Smooth muscle cell of the brain vasculature (primary cell): ENCODE measurements at places on chromosomes 6 and 20.

DNA sequence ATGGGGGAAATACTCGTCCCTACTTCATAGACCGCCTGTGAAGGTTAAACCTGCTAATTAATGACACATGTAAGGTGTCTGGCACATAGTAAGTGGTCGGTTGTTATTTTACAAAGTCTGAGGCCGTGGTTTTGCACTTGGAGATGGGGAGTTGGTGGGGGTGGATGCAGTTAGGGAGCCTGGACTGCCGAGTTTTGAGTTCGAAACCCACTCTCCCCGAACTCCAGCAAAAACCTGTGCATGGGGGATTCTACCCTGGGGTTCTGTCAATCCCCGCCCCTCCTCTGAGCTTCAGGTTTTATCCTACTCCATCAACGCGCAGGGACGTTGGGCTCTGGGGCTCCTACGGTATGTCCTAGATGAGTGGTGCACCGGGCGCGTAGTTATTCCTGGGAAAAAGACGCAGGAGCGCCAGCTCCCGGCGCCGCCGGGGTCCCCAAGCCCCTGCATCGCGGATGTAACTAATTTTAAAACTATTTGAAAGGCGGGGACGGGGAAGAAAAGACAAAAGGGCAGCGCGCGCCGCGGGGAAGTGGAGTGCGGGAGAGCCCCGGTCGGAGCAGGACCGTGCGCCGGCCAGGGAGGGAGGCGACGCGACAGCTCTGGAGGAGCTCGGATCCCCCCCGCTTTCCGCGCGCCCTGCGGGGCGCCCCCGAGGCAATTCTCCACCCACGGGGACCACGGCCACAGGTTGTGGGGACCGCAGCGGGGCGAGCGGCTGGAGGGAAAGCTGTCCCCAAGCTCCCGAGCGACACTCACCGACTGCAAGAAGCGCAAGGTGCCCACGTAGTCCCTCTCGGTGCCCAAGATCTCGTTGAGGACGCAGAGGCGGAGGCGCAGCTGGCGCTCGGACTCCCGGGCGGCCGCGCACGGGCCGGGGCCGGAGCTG is 672 bp downstream of the PREX1 start:
- DNase-seq = no peak

DNA sequence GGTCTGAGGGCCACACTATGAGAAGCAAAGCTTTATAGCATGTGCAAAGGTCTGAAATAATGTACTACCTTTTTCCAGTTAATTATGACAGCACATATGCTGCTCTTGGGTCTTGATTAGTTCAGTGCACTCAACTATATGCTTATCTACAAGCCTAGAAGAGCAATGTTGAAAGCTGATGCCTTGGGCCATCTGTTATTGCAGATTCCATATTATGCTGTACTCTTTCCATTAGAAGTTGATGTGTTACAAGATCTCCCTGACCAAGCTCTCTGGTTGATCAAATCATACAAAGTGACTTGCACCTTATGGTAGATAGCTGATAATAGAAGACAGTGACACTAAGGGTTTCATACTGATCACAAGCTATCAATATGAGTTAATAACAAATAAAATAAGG is 327.3 kb downstream of the FRK start:
- no peak for DNase-seq

DNA sequence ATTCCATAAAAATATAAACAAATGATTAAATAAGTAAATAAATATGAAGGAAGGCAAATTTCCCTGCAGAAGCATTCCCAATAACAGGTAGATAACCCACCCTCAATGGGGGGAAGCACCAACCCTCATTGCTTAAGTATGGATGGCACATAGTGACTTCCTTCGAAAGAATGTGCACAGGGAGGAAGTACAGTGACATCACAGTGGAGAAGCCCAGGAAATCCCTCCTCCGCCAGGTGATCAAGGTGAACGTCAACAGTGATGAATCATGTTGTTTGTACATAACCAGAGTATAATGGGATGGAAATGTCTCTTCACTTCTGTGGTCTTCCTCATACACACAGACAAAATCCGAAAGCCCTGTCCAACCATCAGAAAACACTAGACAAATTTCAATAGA is 267.9 kb downstream of the THBS2 start:
- no peak for DNase-seq

DNA sequence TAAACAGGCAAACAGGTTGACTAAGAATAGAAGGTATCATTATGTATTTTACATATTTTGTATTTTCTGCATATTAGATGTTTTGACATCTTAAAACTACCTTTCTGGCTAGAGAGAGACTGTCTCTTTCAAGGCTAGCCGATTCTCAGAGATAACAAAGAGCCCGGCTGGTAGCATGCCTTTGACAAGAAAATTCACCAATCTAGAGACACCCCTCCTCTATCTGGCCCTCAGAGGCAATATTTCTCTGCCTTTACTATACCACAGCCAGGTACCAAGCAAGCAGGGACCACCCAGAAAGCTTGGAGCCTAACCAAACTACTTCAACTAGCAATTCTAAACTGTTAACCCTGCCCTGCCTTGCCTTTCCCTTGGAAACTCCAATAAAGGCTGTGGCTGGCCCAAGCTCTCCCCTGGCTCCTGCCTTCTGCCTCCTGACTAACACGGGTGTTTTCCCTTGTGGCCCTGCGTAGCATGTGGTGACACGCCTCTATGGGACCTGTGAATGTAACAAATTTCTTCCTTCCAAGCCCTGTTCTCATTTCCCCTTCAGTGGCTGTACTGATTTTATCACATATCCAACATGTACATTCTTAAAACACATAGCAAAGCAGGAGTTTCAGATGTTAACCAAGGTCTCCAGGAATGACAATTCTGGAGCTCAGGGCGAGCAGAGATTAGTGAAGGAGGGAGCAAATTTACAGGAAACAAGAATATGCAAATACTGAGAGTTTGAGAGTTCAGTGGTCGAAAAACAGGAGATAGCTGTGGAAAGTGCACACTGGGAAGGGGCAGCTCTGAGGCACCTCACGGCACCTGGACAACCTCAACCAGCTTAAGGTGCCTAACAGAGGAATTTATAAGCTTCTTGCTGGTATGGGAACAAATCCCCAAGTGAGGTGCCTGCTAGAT is 120.8 kb downstream of the BACH2 start:
- no peak for DNase-seq

DNA sequence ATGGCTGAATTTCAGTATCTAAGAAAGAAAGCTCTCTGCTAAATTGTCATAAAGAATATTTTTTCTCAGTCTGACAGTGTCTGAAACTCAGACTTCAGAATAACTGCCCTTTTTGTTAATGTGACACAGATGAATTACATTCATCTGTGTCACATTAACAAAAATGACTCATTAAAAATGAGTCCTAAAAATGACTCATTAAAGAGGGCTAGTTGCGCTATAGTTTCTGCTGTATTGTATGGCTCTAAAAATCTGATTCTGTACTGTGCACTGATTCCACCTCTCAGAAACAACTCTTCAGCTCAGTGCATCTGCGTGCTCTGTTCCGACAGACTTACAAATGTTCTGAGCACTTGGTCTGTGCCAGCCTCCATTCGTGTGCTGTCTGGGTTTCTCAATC is 15.0 kb downstream of the RNF114 start:
- no peak for DNase-seq

- peak; percentile 73 for DNase-seq
Observed at GRCh38 chr6:134678436-134678889, 271.4 kb downstream of the ALDH8A1 start.

- DNase-seq = no peak
Observed at GRCh38 chr6:49025273-49026240, 437.5 kb downstream of the MMUT start.

GRCh38 chr6:42786525-42786985 is 4.7 kb downstream of the BICRAL start:
- no peak for DNase-seq

DNA sequence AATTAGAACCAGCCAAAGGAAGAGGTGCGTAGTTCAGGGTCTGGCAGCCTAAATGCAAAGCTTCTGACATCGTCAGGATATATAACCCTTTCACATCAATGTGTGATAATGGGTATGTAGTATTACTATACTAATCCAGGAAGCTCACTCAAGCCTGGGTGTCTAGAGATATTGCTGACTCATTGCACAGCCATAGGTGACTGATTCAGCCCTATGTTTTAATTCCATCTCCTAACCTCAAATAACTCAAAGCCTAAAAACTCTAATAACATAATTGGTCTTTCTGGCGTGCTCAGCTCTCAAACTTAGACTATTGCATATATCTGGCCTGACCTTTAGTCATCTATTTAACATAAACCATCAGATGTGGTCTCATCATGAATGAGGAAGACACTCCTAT is 658.4 kb downstream of the TBC1D32 start:
- DNase-seq = no peak

DNA sequence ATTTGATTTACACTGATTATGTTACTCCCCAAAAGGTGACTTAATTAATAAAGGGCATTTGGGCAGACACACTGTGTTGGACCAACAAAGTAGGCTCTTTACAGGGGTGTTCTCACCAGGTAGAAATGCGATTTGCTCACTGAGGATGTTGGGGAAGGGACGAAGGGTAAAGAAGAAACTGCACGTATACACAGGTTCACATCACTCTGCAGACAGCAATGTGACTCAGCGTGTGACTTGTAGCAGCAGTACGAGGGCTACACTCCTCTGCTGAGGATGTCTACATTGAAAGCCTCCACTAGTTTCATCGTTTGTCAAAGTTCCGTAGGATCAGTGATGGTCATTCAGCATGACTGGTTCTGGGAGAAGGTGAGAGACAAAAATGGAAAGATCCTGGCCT is 52.7 kb upstream of the TMEM181 start:
- DNase-seq = no peak

- no peak for DNase-seq
Observed at GRCh38 chr20:57397693-57398108, 6.5 kb downstream of the RBM38 start.

GRCh38 chr6:44237813-44238433 is 9.0 kb upstream of the HSP90AB1 start:
- no peak for DNase-seq

DNA sequence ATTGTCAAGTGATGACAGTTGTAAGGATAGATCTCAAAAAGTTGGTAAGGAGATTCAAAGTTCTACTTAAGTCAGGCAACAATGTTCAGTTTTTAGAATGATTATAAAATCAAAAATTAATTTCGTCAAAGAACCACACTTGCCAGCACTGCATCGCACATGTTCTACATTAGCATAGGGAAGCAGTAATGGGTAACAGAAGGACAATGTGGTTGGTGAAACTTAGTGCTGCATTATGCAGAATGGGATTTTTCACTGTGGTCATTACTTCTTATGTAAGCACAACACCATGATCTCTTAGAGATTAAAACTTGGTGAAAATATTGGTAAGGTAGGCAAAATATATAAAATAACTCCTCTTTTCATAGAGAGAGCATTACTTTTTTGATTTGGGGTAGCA is 173.7 kb upstream of the THEMIS start:
- no peak for DNase-seq

DNA sequence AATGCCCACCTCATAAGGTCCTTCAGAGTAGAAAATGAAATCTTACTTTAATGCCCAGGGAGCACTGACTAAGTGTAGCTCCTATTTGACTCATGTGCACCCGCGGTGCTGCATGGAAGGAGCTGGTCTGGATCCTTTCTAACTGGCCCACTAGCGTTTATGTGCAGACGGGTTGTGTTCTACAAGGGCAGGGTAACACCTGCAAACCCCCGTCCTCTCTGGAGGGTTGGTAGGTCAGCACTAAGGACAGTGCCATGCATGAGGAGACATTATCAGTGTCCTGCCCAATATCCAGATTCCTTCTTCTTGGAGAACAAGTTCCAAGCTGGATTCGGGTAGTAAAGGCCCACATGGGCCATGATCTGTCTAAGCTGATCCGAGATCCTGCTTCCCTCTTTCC is 140.3 kb downstream of the ANKRD60 start:
- no peak for DNase-seq

GRCh38 chr6:108589244-108589791 is 28.6 kb downstream of the FOXO3 start:
- no peak for DNase-seq

DNA sequence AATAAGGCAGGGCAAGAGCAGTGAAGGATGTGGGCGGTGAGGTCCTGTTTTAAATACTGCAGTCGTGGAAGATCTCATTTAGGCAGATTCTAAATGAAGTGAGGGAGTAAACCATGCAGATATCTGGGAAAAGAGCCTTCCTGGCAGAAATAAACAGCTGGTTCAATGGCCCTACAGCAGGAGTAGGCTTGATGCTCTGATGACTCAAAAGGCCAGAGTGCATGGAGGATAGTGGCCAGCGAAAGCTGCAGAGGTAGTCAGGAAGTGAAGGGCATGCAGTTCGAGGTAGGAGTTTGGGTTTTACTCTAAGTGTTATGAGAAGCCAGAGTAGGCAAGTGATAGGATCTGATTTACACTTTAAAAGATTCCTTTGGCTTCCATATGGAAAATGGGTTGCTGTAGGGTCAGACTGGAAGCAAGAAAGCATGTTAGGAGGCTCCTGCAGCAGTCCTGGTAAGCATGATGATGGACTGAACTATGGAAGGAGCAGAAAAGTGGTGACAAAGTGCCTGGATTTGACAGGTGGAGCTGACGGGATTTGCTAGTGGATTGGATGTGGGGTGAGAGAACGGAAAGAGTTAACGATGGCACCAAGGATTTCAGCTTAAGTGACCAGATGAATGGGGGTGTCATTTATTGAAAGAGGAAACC is 150.0 kb downstream of the GJA10 start:
- DNase-seq = no peak

- no peak for DNase-seq
Observed at GRCh38 chr20:14193443-14193842, 144.0 kb downstream of the FLRT3 start.

DNA sequence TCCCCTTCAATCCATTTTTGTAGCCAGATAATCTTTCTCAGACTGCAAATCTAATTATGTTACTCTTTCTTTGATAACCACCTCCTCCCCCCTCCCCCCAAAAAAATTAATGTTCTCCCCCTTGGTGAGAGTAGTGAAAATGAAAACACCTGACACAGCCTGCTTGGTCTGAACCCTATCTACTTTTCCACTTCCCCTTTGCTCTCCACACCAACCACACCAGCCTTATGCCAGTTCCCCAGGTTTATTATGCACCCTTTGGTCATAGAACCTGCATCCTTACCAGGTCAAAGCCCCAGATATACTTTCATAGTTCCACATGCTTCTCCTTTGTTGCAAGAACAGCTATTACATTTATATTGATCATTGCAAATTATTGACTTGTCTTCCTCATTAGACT is 19.4 kb downstream of the PFDN4 start:
- no peak for DNase-seq

GRCh38 chr20:4951299-4951698 is 50.0 kb downstream of the SLC23A2 start:
- DNase-seq = no peak

GRCh38 chr6:48615041-48615440 is 504.0 kb upstream of the PTCHD4 start:
- DNase-seq = no peak

GRCh38 chr6:143694560-143694959 is 16.8 kb downstream of the PHACTR2 start:
- DNase-seq = no peak
